Stimulated activated CD4-positive, alpha-beta T cell treated with anti-CD3 and anti-CD28 coated beads, Interleukin-4, amount 100 ng/mL, for 24 hours (primary cell): ENCODE measurements at places on chromosomes 11 and 22.

DNA sequence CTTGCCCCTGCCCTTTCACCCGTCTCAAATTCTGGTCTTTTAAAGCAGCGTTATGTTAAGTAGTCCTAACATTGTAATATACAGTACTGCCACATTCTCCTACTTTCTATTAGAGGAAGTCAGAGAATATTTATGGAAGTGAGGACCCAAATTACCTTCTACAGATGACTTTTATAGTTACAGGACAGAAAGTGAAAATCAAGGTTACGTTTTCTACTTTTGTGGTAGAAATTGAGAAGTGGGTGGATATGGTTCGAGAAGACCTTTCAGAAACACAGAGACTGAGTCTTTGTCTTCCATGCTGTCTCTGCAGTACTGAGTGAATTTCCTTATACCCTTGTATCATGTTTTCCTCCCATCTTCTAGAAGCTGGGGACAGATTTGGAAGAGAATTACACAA, 17.1 kb downstream of the SC5D start:
- DNase-seq = no peak

DNA sequence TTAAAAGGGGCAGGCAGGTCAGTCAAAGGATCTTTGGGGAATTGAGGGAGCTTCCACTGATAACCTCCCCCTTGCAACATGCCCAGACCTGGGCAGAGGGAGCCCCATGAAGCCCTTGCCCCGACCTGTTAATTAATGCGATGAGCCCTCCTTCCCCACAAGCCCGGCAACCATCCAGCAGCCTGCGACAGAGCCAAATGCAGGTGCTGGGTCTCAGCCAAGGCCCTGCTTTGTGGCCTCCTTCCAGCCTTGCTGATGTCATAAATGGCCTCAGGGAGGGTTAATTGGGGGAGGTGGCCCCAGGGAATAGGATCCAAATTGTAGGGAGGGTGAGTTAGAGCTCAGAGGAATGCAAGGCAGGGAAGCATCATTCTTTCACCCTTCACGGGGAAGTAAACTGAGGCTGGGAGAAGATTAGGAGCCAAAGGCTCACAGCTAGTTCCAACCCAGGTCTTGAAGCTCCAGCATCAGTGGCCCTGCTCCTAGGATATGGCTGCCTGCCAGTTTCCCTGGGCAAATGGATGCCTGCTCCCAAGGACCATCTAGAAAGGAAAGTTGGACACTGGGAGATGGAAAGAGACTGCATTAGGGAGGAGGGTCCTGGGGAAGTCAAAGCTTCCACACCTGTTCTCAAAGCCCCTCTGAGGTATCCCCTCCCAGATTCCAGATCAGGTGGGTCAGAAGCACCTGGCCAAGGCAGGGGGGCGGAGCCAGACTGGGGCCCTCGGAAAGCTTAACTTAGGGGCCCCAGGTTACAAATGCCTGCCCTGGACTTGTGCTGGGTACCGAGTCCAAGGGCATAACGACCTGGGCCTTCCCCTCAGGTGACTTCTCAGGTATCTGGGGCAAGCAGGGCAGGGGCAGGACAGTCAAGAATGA, 34.1 kb downstream of the LMO1 start:
- no peak for DNase-seq

- no peak for DNase-seq
Measured at GRCh38 chr11:71326328-71326940, 74.1 kb upstream of the SHANK2 start.

- DNase-seq = no peak
Measured at GRCh38 chr11:66083767-66084166, 13.7 kb downstream of the PACS1 start.

- DNase-seq = no peak
Measured at GRCh38 chr22:38468443-38469305, 778 bp downstream of the KDELR3 start.

DNA sequence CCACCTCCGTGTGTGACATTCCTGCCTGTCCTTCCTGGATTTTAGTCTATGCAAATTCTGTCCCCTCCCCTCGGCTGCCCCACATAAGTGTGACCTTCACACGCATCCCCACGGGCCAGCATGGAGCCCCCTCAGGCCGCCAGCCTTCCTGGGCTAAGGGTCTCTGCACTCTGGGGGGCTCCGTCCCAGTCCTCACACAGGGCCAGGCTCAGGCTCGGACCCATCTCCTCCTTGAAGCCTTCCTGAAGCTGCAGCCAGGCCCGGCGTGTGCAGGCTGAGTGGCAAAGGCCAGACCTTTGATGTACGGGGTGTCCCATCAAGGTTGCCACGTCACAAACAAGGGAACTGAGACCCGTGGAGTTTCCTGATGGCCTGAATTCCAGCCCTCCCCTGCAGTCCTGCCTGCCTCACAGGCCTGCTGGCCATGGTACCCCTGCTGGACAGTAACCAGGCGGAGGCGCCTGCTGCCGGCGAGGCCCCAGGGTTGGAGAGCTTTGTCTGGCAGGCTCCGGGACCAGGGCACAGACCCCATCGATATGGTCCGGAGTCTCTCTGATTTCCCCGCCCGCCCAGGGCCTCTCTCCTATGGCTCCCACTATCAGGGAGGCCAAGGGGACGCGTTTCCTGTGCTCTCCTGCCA, 791.7 kb downstream of the BRD1 start:
- DNase-seq = no peak

DNA sequence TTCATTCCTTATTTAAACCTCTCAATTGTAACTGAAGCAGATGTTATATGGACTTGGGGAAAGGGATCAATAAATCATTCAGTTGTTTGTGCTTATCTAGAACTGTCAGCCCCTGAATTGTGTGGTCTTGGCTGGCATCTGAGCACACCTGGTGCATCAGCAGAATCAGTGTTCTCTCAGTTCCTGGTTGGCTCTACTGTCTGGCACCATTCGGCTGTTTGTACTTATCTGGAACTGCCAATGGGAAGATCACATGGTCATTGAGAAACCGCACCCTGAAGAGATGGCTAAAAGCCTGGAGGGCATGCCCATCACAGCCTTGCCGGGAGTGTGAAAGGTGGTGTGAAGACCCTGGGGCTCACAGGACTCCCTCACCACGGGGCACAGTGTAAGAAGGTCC, 37.1 kb upstream of the EHF start:
- DNase-seq = no peak

DNA sequence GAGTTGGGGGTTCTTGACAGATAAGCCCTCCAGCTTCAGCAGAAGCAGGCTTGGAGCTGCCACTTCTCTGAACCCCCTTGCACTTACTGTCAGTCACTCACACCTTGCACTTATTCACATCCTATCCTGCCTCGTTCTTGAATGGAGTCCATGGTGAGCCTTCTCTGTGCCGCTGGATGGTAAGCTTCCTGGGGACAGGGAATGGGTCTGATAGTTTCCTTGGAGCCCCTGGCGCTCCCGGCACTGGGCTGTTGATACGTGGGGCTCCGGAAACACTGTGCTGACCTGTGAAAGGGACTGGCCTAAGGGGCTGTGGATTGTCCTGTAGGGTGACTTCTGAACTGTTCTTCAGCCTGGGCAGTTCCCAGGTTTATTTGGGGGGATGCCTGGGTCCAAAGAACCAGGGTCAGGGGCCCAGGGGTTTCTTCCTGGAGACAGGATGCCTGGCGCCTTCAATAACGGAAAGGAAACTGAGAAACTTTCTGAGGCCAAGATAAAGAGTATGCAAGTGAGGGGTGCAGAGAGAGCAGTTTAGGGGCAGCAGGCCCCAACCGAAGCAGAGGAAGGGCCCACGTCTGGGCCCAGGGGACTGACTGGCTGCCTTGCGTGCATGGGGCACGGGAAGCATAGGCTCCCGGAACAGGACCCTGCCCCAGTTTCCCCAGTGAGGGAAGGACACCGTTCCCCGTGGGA, 709 bp upstream of the ST3GAL4 start:
- peak; percentile 11 for DNase-seq

DNA sequence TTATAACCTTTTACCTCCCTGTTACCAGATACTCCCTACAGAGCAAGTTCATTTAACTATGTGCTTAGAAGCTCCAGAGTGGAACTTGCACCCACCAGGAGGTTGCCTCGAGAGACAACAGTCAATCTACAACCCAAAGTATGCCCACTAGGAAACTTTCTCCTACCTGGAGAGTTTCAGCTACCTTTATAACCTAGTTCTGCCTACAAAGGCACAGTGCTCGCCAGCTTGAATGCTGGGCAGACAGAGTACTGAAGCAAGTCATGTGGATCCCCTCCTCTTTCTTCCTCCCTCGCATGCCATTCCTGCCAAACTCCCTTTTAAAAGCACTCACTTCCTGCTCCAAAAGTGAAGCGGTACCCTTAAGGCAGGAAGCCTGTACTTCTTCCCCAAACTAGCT, 258.9 kb downstream of the SWAP70 start:
- no peak for DNase-seq

DNA sequence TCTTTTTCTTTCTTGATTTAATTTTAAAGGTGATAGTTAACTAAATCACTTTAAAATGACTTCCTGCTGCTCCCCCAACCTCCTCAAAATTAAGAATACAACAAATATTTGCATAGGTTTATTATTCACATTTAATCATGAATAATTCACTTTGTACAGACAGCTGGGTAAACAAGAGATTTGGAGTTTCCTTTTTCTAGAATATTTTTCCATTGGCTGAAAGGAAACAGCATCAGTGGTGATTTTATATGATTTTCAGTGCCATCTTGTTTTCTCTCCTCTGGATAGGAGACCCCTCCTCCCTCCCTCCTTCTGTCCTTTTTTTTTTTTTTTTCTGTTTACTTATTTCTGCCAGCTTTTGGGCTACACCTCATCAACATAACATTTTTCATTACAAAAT, 60.5 kb downstream of the LIF start:
- no peak for DNase-seq

DNA sequence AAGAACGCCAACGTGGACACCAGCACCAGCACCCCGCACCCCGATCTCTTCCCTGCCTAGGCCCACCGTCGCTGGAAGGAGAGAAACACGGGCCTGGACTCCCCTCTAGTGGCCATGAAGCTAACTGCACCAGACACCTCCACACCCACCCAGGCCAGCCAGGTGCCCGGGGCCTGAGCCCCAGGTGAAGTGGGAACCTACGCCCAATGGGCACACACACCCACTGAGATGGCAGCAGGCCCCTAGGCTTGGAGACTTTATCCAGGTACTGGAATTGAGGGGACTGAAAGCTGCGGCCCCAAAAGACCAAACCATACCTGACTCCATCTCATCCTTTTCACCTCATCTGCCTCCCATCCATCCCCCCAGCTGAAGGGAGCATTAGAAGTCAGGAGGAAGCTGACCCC, 81.0 kb downstream of the BUD13 start:
- peak; percentile 56 for DNase-seq

- no peak for DNase-seq
Measured at GRCh38 chr11:100830274-100830673, 143.2 kb downstream of the ARHGAP42 start.

DNA sequence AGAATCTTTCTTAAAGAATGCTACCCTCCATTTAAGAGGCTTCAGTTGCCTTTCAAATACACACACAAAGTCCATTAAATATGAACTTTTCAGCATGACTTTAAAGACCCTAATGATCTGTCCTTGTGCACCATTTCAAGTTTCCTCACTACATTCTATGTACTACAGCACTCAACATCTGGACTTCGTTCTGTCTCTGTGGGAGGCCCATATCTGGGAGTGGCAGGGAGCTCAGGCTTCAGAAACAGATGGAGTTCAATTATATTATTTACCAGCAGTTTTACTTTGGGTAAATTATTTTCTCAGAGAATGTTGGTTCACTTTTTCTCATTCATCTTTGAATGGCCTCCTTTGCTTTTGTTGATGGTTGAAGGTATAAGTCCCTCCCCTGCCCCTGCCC, 67.4 kb downstream of the ANO3 start:
- no peak for DNase-seq

DNA sequence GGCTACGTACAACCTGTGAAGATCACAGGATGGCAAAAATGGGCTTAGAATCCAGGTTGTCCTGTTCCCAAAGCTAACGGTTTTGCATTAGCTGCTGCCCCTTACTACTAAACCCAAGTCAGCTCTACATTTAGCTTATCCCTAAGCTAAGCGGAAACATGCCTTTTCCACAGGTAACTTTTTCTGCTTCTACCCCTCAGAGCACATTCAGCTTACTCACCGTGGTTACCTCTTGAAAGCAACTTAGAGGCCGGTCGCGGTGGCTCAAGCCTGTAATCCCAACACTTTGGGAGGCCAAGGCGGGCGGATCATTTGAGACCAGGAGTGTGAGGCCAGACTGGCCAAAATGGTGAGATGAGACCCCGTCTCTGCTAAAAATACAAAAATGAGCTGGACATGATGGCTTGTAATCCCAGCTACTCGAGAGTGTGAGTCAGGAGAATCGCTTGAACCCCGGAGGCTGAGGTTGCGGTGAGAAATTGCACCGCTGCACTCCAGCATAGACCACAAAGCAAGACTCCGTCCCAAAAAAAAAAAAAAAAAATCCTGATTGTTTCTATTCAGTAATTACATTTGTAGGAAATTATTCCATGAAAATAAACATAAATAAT, 790 bp upstream of the TMEM41B start:
- no peak for DNase-seq

- DNase-seq = no peak
Measured at GRCh38 chr11:77183431-77183984, 55.5 kb downstream of the MYO7A start.

GRCh38 chr11:47477323-47477722, 28.4 kb upstream of the RAPSN start:
- DNase-seq = no peak

- DNase-seq = no peak
Measured at GRCh38 chr11:23423104-23423503, 562.8 kb upstream of the CCDC179 start.

DNA sequence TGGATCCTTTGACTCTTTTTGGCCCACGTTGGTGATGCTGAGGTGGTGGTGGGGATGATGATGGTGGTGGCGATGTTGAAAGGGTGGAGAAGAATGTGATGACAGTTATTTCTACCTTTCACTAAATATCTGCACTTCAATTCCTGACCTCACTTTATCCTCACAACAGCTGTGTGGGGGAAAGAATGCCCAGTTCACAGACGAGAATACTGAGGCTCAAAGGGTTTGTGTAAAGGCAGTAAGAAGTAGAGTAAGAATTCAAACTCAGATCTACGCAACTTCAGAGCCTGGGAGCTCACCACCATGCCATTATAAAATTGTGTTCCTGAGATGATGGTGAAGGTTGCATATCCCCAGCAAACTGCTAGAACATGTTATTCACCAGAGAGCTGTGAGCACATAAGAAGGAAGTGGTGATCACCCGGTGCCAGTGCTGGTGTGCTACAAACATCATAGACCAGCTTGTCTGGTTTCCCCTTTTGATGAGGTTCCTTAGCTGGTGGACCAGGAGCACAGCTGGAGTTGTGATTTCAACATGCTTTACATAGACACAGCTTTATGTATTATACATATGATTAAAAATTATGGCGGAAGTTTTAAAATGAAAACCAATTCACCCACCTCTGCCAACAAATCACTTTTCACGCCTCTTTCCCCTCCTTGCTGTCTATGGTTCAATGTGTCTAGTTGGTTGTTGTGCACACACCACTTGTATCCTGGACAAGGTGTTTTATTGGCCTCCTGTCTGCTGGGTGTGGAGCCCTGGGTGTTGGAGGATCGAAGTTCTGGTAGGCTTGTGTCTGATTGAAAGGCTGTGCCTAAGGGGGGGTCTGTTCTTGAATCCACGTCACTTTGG, 6.2 kb downstream of the ST14 start:
- no peak for DNase-seq

GRCh38 chr11:20563866-20564265, 35.5 kb upstream of the SLC6A5 start:
- DNase-seq = no peak
